NCI-H2081 treated with DMSO at 0.1 percent for 48 hours (cell line): ENCODE measurements at places on chromosomes 5 and 9.

DNA sequence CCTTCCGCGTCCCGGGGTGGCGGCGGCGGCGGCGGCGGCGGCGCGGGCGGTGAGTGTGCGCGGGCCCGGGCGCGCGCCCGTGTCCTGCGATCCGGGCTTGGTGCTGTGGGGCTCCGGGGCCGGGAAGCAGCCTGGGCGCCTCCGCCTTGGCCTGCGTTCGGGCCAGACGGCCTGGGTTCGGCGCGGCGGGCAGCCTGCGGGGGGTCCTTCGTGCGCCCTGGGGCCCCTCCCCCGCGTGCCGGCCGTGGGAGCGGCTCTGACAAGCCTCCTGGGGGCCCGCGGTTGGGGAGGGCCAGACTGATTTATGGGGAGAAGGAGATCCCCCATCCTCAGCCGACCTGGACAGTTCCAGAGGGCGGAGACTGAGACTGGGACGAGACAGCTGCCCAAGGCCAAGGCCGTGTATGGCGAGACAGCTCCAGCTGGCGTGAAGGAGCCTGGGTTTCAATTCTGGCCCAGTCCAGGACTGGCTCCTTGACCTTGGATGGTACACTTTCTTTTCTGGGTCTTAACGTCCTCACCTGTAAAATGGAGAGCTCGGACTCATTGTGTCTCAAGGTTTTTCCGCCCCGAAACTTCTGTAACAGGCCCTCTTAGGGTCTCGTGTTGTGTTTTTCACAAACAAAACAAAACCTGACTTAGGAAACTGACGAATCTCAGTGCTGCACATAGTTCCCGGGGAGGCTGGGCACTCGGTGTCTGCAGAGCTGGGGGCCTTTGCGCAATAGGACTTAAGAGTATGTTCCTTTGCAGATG is 603 bp downstream of the TMEM268 start:
- no peak for DNase-seq

GRCh38 chr9:98108531-98109031 is 10.4 kb downstream of the TRIM14 start:
- DNase-seq, result no peak

DNA sequence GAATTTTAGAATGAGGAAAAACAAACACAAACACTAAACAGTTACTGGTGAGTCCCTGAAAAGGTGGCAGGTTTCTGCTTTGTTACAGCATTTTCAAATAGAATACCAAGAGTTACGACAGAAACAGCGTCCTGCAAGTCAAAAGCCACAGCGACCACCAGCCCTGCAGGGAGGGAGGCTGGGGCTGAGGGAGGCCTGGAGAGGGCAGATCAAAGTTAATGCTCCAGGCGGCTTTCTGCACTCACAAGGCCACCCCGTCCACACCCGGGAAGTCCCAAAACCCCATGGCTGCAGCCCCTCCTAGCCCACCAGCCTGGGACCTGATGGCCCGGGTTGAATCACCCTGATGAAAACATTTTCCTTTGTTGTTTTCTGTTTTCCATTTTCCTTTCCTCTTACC is 29.3 kb downstream of the COL23A1 start:
- DNase-seq, result no peak

DNA sequence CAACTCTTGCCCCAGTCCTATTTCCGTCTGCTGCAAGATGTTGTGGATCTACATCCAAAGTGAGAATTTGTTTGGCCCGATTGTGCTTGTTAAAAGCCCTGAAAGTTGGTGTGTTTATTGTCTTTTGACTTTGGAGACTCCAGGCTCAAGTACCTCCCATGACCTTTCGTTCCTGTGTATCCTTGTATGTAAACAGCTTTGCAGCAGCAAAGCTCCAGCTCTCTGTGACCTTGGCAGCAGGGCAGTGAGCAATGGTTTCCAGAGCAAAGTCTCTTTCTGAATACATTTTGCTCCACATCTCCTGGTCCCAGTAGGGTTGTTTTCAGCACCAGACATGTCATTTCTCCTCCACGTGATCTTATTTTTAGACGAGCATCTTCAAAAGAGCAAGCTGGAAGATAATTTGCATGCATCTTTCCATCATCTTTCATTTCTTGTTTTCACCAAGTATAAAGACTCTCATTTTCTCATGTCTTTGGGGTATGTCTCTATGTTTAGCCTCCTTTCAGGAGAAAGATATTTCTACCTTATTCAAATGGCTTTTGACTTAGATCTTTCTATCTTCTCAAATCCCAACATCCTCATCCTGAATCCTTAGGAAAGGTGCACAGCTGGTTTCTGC is 68.1 kb upstream of the ERCC6L2 start:
- DNase-seq, result no peak

GRCh38 chr5:178296066-178296465 is 63.5 kb upstream of the PHYKPL start:
- DNase-seq, result no peak

DNA sequence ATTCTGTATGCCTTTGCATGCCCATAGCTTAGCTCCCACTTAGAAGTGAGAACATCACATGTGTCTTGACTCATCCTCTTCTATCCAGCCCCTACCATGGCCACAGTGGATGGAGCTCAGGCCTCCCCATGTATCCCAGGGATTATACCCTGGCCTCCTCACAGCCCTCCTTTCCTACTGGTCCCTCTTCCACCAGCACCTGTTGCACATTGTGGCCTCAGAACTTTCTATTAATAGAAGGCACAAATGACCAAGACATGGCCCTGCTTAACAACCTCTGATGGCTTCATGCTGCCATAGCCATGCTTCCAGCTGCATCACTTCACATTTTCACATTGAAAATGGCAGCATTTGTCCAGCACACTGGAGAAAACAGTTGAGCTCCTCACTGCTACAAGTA is 315.4 kb downstream of the CDK5RAP2 start:
- DNase-seq, result no peak

DNA sequence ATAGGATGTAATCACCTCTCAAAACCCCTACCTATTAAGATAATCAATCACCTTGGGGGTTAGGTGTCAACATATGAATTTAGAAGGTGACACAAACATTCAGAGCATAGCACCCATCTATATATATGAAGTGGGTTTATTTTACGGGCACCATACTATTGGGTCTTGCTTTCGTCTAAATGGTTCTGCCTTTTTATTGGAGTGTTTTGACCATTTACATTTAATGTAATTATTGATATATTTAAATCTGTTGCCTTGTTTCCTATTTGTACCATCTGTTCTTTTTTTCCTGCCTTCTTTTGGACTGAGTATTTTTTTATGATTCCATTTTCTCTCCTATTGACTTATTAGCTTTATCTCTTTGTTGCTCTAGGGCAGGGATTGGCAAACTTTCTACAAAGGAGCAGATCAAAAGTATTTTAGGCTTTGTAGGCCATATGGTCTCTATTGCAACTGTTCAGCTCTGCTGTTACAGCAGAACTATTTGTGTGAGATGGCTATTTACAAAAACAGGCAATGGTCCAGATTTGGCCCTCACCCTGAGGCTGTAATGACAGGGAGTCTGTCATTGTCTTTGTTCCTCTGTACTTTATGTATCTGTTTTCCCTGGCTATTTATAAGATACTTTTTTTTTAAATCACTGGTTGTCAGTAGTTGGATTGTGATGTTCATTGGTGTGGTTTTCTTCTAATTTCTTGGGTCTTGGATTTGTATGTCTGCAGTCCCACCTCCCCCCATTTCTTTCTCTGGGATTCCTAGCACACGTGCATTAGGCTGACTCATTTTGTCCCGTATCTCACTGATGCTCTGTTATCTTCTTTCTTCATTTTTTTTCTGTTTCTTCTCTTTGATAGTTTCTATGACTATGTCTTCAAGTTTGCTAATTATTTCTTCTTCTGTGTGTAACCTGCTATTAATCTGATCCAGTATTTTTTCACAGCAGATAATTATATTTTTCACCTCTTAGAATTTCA is 127.1 kb downstream of the DAB2IP start:
- no peak for DNase-seq

- DNase-seq, result no peak
Observed at GRCh38 chr9:120348951-120349429, 231.0 kb downstream of the CDK5RAP2 start.

DNA sequence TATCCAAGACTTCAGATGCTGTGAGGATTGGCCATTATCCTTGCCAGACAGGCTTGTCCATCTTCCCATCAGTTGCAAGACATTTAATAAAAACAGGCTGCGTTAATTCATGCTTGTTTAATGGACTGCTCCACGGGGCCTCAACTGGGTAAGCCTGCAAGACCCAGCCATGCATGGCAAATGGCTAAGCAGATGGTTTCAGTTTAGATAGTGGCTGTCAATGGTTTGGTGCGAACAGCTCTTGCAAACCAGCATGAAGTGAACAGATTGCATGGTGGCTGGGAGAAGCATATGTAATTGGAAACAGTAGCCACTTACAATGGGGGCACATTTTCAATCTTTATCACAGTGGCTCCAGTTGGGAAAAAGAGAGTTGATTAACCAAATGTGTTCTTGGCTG is 628.2 kb upstream of the KLF4 start:
- no peak for DNase-seq

- no peak for DNase-seq
Observed at GRCh38 chr9:1726993-1727759, 288.0 kb upstream of the SMARCA2 start.

DNA sequence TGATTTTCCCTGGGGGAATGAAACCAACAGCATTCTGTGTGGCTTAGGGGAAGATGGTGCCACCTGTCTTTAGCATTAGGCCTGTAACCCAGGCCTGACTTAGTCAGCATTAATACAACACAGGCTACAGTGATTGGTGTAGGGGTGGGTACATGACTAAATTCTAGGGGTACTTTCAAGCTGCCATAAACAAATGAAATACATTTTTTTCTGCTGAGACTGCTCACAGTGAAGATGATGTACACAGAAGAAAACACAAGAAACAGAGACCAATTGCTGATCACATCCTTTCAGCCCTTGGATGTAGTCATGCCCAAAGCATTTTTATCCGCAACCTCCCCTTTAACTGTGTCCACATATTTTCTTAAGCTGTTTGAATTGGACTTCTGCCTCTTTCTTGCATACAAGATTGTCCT is 527.2 kb downstream of the KCTD16 start:
- DNase-seq, result no peak

- DNase-seq, result no peak
Observed at GRCh38 chr5:17339841-17340240, 122.4 kb downstream of the BASP1 start.

GRCh38 chr5:95799191-95799835 is 23.2 kb downstream of the GLRX start:
- DNase-seq, result no peak

DNA sequence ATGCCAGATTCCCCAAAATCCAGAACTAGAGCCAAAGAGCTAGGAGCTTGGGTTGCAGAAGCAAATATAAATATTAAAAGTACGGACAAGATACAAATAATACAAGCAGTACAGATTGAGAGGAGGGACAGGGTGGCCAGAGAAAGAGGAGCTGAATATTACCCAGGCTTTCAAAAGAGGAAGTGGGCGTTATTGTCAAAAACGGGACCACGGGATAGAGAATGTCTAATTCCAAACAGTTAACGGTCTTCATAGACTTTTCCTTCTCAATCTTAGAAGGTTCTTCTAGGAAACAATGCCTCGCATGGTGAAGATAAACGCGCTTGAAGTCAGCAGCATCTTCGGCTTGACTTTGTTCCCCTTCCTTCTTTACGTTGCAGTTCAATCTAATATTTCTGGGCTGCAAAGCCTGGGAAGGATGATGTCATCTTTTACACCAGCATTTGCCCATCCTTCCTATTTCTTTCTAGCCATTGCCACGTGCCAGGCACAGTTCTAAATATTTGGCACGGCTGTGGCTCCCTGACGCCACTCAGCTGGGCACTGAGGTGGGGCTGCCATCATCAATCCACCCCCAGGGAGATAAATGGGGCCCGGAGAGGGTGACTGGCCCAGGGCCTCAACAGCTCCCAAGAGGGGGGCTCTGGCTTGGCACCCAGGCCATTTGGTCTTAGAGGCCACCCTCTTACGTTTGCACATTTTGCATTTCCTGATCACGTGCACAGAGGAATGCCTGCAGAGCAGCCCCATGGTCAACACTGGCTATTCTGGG is 16.3 kb upstream of the OLFM1 start:
- DNase-seq, result no peak

DNA sequence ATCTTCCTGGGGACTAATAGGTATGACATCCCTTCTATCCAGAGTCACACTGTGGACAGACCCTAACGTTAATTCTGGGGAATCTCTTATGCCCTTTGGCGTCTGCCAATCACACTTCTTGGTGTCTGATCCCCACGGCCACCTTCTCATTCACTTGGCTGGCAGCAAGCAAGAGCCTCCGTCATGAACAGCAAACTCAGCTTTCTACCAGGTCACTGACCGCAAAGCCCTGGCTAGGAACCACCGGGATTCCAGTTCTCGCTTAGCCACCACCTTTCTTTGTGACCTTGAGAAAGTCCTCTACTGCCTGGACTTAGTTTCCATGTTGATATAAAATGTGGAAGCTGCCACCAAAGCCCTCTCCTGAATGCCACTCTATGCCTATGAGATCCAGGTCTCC is 67.7 kb upstream of the FCN1 start:
- no peak for DNase-seq

- DNase-seq, result no peak
Observed at GRCh38 chr9:26955222-26955903, 849 bp upstream of the IFT74 start.

DNA sequence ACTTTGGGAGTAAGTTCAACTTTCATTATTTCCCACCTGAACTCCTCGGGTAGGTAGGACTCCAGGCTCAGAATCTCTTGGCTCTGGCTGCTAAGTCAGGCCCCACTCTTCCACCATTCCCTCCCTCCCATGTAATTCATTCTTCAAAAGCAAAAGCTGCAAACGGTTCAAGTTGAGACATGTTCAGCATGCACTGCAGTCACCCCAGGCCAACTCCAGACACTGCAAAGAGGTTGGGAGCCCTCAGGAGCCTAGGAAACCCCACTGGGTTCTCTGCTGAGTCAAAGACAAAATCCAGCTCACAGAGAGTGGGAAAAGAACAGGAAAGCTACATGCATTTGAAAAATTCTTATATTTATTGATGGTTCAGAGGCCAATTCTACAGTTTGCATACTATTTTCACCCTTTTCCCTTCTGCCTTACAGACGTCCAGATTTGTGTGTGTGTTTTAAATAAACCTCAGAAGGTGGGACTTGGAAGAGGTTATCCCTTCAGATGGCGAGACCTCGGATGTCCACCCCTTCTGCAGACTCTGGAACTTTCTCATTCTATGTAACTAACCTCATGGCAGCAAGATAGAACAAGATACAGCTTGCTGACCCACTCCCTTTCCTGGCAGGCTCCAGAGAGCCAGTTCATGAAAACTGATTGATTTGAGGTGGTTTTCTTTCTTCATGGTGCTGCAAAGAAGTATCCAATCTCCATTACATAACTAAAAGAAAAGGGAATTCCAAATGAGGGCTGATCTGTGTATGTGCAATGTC is 65.7 kb upstream of the EQTN start:
- DNase-seq, result no peak

DNA sequence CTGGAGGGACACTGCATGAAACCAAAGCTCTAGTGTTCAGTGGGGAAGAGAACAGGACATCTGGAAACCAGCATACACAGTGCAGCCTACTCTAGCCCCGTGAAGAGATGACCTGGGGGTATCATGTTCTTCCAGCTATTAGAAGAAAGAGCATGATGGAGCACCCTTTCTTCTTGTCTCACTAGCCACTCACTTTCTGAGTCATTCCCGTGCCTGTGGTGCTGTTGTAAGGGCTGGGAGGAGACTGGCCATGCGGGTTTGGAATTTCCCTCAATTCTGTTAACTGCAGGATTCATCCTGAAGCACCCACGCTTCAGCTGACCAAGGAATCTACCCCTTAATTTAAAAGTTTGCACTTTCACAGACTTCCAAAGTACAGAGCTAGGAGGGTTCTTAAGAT is 137.0 kb downstream of the COL23A1 start:
- DNase-seq, result no peak

GRCh38 chr9:124088476-124088837 is 76.9 kb downstream of the LHX2 start:
- no peak for DNase-seq
